ENCODE measurements at places on chromosomes 2 and 18.

GRCh38 chr2:212064318-212064717 lies 474.3 kb downstream of the ERBB4 start:
- no peaks in the 10 kb centered on the region for H3K4me1 ChIP-seq
- H3K36me3 ChIP-seq = no peaks in the 10 kb centered on the region
- DNase-seq = no peak
- H3K4me3 ChIP-seq = no peak overlapping the region

DNA sequence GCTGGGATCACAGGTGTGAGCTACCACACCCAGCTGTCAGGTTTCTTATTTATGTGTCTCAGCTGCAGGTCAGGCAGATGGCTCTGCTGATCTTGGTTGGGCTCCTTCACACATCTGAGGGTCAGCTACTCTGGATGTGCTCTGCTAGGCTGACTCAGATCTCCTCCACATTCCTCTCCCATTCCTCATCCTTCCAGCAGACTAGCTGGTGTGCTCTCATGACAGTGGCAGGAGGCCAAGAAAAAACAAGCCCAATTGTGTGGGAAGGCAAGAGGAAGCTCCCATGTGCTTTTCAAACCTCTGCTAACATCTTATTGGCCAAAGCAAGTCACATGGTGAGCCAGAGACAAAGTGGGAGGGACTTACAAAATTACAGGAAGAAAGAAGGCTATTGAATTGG lies 11.7 kb upstream of the MSH6 start:
- no peak overlapping the region for H3K27ac ChIP-seq
- H3K4me3 ChIP-seq = no peak overlapping the region
- no peaks in the 10 kb centered on the region for H3K27me3 ChIP-seq
- DNase-seq = no peak
- H3K36me3 ChIP-seq = no peaks in the 10 kb centered on the region

- no peaks in the 10 kb centered on the region for H3K27me3 ChIP-seq
- H3K27ac ChIP-seq = peak overlapping the region; percentile 66
- DNase-seq = no peak
- no peak overlapping the region for H3K4me3 ChIP-seq
- H3K4me1 ChIP-seq = peaks cover 14% of the 10 kb centered on the region
These were observed 62.0 kb upstream of the LGALSL start for GRCh38 chr2:64391940-64392339.

- H3K4me3 ChIP-seq = no peak overlapping the region
- H3K27ac ChIP-seq = no peak overlapping the region
- H3K27me3 ChIP-seq = no peaks in the 10 kb centered on the region
- no peaks in the 10 kb centered on the region for H3K4me1 ChIP-seq
- H3K36me3 ChIP-seq = no peaks in the 10 kb centered on the region
These were observed 110.6 kb upstream of the SLC35G4 start for GRCh38 chr18:11498821-11499220.

- H3K27me3 ChIP-seq = no peaks in the 10 kb centered on the region
- H3K36me3 ChIP-seq = no peaks in the 10 kb centered on the region
- H3K4me3 ChIP-seq = no peak overlapping the region
- no peaks in the 10 kb centered on the region for H3K4me1 ChIP-seq
- DNase-seq = no peak
These were observed 250.9 kb downstream of the PTH2R start for GRCh38 chr2:208657468-208657867.

DNA sequence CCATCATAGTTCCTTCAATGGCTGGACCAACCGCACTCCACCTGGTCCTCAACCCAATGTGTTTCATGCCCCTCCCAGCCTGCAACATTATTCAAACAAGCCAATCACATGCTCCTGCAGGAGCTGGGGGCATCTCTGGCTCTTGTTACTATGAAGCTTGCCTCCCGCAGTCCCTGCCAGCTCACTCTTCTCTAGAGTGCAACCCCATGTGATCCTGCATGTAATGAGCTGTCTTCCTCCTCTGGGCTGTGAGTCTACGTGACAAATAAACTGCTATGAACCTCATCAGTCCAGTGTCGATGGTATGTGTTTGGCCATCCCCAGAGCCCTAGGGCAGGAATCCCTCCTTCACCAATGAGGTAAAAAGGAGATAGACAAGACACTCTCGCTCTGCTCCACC lies 15.8 kb upstream of the BOD1L2 start:
- H3K4me1 ChIP-seq = no peaks in the 10 kb centered on the region
- H3K27ac ChIP-seq = no peak overlapping the region
- peaks cover 18% of the 10 kb centered on the region for H3K27me3 ChIP-seq
- no peak for DNase-seq

- peaks cover 9% of the 10 kb centered on the region for H3K27me3 ChIP-seq
- no peak overlapping the region for H3K27ac ChIP-seq
- no peak overlapping the region for H3K4me3 ChIP-seq
- no peaks in the 10 kb centered on the region for H3K4me1 ChIP-seq
- DNase-seq = no peak
These were observed 57.4 kb downstream of the CELF4 start for GRCh38 chr18:37508207-37508606.

- H3K27ac ChIP-seq = no peak overlapping the region
- H3K27me3 ChIP-seq = no peaks in the 10 kb centered on the region
- H3K4me1 ChIP-seq = peaks cover 76% of the 10 kb centered on the region
These were observed 1.9 kb downstream of the MAP4K3 start for GRCh38 chr2:39435234-39435633.

DNA sequence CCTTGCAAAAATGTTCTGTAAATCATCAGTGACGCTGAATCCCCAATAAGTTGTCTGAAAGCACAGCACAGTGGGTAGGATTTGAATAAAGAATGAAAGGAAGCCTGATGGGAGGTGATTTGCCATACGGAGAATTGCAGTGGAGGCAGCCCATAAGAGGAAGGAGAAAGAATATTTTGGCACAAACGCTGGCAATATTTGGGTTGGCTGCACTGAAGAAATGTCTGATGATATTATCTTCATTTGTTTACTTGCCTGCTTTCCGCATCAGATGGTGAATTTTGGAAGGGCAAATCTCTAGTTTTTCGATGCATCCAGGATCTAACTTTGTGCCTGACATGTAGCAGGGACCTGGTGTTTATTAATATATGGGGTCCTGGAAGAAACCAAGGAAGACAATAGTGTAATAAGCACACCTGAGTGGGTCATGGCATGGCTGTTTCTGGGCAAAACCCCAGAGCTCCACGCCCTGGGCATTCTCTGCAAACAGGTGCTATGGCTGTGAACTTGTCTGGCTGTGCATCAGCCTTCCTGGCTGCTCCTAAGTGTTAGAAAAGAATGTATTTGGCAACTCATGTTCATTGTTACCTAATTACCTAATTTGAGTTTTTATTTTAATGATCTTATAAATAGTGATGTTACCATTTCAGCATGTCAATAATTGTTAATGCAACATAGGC lies 5.9 kb downstream of the GALR1 start:
- DNase-seq = no peak
- H3K27ac ChIP-seq = no peak overlapping the region
- H3K36me3 ChIP-seq = no peaks in the 10 kb centered on the region
- H3K27me3 ChIP-seq = peaks cover 17% of the 10 kb centered on the region

DNA sequence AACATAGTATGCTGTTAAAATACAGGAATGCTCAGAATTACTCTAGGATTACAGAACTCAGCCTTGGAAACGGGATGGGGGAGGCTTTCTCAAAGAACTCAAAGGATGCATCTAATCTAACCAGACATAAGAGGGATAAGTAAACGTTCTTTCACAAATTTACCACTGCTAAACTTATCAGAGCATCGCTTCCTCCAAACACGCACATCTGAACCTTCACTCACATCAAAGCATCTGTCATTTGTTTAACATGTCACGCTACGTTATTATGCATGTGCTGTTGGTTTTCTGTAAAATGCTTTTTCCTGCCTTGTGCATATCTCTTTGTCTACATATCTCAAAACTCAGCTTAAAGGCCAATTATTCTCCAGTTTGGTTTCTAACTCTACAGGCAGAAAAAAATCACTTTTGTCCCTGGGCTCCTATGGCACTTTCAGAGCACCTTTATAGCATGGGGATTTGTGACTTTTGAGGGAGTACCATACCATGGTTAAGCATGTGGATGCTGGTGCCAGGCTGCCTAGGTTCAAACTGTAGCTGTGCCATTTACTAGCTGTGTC lies 106.7 kb upstream of the FSHR start:
- no peak for DNase-seq
- no peaks in the 10 kb centered on the region for H3K27me3 ChIP-seq
- no peaks in the 10 kb centered on the region for H3K4me1 ChIP-seq
- no peak overlapping the region for H3K27ac ChIP-seq
- H3K36me3 ChIP-seq = no peaks in the 10 kb centered on the region

GRCh38 chr2:121664086-121664485 lies 14.8 kb upstream of the CLASP1 start:
- no peak for DNase-seq
- H3K27ac ChIP-seq = no peak overlapping the region
- no peaks in the 10 kb centered on the region for H3K27me3 ChIP-seq
- no peak overlapping the region for H3K4me3 ChIP-seq
- H3K4me1 ChIP-seq = peaks cover 21% of the 10 kb centered on the region
- H3K36me3 ChIP-seq = no peaks in the 10 kb centered on the region

DNA sequence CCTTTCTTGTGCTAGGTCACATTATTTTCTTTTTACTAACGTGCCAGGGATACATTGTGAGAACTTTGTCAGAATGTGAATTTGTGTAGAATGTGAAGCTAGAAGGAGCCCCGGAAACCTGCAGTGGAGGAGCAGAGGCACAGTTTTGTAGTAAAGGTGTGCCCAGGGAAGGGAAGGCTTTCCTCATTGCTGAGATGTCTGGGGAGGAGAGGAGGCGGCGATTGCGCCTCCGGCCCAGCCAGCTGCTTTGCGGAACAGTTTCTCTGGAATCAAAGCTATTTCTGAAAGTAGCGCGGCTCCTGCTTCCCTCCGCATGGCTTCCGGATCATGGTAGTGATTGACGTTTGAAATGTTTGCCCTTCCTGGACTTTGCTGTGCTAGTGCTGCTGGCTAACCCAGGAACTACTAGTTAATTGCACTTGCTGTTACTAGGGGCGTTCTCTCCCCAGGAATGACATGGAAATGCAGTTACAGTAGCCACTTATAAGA lies 83.1 kb upstream of the RBM44 start:
- H3K4me1 ChIP-seq = peaks cover 50% of the 10 kb centered on the region
- H3K27ac ChIP-seq = peak overlapping the region; percentile 67
- DNase-seq = no peak
- no peaks in the 10 kb centered on the region for H3K27me3 ChIP-seq
- no peak overlapping the region for H3K4me3 ChIP-seq
- H3K36me3 ChIP-seq = peaks cover 19% of the 10 kb centered on the region

DNA sequence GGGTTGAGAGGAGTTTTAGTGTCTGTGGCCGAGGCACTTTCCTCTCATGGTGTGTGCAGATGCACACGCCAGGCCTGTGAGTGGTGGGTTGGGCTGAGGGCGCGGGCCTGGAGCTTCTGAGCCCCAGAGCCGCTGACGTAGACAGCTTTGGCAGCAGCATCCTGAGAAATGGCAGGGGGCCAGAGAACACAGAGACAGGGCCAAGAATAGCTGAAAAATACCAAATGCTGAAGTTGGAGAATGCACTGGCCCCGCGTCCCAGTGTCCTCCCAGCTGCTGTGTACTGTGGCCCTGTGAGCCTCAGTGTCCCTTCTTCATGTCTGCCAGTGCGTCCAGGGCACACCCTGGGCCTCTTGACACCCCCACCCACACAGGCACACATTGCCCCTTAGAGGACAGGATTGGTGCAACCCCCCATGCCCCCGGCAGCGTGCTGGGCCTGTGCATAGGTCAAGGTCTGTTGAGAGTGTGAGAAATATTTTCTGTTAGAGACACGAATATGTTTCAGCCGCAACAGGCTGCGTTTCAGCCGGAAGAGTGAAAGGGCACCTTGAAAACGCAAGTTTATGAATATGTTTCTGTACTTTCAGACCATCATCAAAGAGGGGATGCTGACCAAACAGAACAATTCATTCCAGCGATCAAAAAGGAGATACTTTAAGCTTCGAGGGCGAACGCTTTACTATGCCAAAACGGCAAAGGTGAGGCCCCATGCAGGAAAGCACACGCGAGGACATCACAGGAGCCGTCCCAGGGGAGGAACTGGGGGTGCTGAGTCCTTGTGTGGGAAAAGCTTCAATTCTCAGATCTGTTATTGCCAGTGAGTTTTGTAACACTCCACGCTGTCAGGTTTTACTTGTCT lies 33.6 kb downstream of the DGKD start:
- peaks cover 38% of the 10 kb centered on the region for H3K4me1 ChIP-seq
- no peaks in the 10 kb centered on the region for H3K27me3 ChIP-seq
- DNase-seq = peak; percentile 83
- H3K36me3 ChIP-seq = no peaks in the 10 kb centered on the region
- H3K4me3 ChIP-seq = no peak overlapping the region
- peak overlapping the region; percentile 26 for H3K27ac ChIP-seq

GRCh38 chr2:84194181-84194580 lies 264.9 kb downstream of the SUCLG1 start:
- H3K36me3 ChIP-seq = no peaks in the 10 kb centered on the region
- H3K27ac ChIP-seq = no peak overlapping the region
- DNase-seq = no peak
- H3K4me3 ChIP-seq = no peak overlapping the region

DNA sequence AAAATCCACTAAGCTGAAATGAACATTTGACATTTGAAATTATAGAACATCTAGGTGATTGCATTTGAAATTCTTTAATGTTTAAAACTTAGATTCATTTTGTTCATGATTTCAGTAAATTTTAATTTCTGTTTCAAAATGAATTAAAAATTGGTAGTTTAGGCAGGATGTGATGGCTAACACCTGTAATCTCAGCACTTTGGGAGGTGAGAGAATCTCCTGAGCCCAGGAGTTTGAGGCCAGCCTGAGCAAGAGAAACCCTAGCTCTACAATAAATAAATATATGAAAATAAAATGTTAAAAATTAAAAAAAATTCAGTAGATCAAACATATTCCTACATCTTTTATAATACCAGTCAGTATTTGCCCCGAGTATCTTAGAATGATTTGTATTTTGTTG lies 217.0 kb downstream of the CD226 start:
- no peaks in the 10 kb centered on the region for H3K36me3 ChIP-seq
- DNase-seq = no peak
- no peak overlapping the region for H3K4me3 ChIP-seq

DNA sequence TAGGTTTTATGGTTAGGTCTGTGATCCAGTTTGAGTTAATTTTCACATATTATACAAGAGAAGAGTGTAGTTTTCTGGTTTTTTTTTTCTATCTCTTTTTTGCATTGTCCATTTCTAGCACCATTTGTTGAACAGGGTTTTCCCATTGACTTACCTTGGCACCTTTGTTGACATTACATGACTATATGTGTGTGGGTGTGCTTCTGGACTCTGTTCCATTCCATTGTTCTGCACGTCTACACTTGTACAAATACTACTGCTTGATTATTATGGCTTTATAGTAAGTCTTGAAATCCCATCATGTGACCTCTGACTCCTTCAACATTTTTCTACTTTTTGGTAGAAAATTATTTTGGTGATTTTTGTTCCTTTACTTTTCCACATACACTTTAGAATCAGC lies 38.7 kb downstream of the UBE2F start:
- H3K27ac ChIP-seq = no peak overlapping the region
- DNase-seq = no peak
- peaks cover 3% of the 10 kb centered on the region for H3K4me1 ChIP-seq

GRCh38 chr2:37468170-37468569 lies 123.7 kb downstream of the QPCT start:
- no peaks in the 10 kb centered on the region for H3K36me3 ChIP-seq
- peaks cover 15% of the 10 kb centered on the region for H3K4me1 ChIP-seq
- no peak for DNase-seq
- H3K4me3 ChIP-seq = no peak overlapping the region
- H3K27me3 ChIP-seq = no peaks in the 10 kb centered on the region

GRCh38 chr2:121741450-121741849 lies 4.8 kb upstream of the NIFK start:
- H3K27ac ChIP-seq = no peak overlapping the region
- no peaks in the 10 kb centered on the region for H3K27me3 ChIP-seq
- H3K36me3 ChIP-seq = no peaks in the 10 kb centered on the region
- no peak overlapping the region for H3K4me3 ChIP-seq

Measured in suprapubic skin (tissue), 4 donors.